Sigmoid colon (tissue), 7 donors: ENCODE measurements at places on chromosomes 6 and 20. TPM values are rescaled to one million over a fixed set of nuclear protein-coding genes. Genes with fewer than 3 reads are reported as not detected.

Gene GJA10
- total RNA-seq = not detected

- no peak for DNase-seq
These were observed 191.6 kb downstream of the ADAT2 start for GRCh38 chr6:143258945-143259344.

DNA sequence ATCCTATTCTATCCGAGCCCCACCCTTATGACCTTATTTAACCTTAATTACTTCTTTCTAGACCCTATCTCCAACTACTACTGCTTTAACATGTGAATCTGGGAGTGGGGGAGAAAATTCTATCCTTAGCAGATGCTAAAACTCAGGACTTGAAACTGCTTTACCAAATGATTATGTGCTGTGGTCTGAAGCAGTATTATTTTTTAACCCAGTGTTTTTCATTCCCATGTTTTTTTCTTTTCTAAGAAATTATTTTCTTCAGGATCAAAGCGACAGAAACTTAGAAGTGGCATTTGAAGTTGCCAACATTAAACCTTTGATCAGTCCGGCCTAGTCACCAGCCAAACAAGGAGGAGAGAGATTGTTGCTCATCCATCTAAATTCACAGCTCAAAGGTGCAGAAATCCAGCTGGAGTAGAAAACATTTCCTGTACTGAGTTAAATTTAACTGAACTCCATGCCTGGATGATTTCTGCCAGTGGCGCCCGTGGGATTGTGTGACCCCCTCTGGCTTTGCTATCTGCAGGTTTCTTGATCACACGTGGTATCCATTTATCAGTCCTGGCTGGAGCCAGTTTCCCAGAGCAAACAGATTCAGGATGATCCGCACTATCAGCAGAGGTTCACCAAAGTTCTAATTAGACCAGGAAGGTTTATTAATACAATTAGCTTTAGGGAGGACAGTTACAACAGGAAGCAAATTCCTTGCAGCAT is 300.5 kb downstream of the PLCB1 start:
- no peak for DNase-seq

GRCh38 chr6:52904562-52905279 is 4.8 kb downstream of the GSTA3 start:
- no peak for DNase-seq

DNA sequence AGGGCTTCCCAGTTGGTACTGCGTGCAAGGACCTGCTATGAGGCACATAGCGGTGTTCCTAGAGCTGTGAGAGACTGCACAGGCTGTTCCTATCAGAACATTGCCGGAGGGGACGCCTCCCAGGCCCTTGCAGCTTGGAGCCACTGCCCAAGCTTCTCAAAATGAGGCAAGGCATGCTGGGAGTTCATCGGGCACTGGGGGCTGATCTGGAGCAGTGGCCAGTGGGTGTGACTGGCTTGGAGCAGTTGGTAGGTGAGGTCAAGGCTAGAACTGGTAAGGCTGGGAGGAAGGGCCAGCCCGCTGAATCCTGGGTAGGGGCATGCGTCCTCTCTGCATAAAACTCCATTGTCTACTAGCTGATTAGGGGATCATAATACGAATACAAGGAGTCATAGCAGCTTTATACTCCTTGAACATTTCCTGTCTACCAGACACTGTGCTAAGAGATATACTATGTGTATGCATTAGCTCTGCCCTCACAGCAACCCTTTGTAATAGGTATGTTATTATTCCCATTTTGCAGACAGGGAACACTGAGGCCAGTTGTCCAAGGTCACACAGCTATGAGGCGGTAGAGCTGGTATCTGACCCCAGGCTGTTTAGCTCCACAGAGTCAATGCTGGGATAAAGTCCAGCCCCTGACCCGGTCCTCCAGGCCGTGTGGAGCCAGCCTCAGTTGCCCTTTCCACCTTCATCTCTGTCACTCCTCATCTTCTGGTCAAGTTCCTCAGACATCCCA is 53.7 kb downstream of the DLGAP4 start:
- DNase-seq = no peak

- no peak for DNase-seq
These were observed 23.7 kb downstream of the ECHDC1 start for GRCh38 chr6:127319686-127320085.

GRCh38 chr6:91240878-91241603 is 654.2 kb upstream of the MAP3K7 start:
- no peak for DNase-seq

Gene DNMT3B
- 0.54 TPM for total RNA-seq

- DNase-seq = no peak
These were observed 3.2 kb upstream of the SRPK1 start for GRCh38 chr6:35924146-35924545.

GRCh38 chr6:154367336-154367735 is 10.7 kb upstream of the IPCEF1 start:
- DNase-seq = no peak

GRCh38 chr6:154187714-154188113 is 148.7 kb downstream of the OPRM1 start:
- no peak for DNase-seq

DNA sequence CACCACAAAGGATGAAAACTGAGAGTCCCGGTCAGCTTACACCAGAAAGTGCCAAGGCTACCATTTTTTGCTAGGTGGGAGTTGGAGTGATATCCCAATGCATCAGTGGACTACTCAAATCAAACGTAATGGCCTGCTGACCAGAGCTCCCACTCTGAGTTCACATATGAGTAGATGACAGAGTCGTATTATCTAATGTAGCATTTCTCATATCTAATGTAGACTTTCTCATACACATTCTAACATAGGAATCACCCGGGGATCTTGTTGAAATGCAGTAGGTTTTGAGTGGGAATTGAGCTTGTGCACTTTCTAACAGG is 38.4 kb upstream of the FUCA2 start:
- no peak for DNase-seq

- no peak for DNase-seq
These were observed 48.2 kb downstream of the STX7 start for GRCh38 chr6:132464538-132465256.

GRCh38 chr20:40144581-40144980 is 544.5 kb downstream of the MAFB start:
- no peak for DNase-seq

DNA sequence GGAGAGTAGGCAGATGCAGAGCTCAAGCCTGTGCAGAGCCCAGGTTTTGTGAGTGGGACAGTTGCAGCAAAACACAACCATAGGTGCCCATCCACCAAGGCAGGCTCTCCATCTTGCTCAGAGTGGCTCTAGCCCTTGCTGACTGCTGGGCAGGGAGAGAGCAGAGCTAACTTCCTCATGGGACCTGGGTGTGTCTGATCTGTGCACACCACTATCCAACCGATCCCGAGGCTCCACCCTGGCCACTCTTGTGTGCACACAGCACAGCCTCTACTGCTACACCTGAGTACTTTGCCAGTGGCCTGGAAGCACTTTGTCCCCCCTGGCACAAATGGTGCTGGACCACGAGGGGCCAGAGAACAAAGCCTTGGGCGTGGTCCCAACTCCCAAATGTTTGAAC is 7.9 kb upstream of the DEFB125 start:
- no peak for DNase-seq

DNA sequence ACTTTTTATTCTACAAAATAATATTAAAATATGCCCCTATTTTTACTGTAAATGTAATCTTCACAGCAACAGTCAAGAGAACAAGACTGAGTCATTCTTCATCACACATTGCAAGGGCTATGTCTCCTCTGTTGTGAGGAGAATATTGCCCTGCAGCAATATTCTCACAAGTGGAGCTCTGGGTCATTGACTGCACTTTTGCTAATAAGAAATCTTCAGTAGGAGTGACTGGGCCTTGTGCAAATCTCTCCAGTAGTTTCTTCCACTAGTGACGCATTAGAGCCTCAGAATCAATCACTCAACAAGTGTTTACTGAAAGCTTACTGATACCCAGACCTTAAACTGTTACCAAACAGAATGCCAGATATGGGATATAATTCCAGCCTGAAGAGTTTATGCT is 49.1 kb downstream of the LAMA2 start:
- DNase-seq = no peak
